Cerebellum (tissue), 4 donors: ENCODE measurements at places on chromosomes 12 and 14. TPM values are rescaled to one million over a fixed set of nuclear protein-coding genes. Genes with fewer than 3 reads are reported as not detected.

The PAH gene
- total RNA-seq, result 1.2 TPM

The SMIM41 gene
- 0.18 TPM for total RNA-seq

The PLEKHD1 gene
- total RNA-seq, result 1.3 TPM

The KRT80 gene
- total RNA-seq, result not detected

The CAPS2 gene
- 32.8 TPM for total RNA-seq

The AMN gene
- 0.73 TPM for total RNA-seq
